ENCODE measurements at places on chromosomes 12 and 14.

DNA sequence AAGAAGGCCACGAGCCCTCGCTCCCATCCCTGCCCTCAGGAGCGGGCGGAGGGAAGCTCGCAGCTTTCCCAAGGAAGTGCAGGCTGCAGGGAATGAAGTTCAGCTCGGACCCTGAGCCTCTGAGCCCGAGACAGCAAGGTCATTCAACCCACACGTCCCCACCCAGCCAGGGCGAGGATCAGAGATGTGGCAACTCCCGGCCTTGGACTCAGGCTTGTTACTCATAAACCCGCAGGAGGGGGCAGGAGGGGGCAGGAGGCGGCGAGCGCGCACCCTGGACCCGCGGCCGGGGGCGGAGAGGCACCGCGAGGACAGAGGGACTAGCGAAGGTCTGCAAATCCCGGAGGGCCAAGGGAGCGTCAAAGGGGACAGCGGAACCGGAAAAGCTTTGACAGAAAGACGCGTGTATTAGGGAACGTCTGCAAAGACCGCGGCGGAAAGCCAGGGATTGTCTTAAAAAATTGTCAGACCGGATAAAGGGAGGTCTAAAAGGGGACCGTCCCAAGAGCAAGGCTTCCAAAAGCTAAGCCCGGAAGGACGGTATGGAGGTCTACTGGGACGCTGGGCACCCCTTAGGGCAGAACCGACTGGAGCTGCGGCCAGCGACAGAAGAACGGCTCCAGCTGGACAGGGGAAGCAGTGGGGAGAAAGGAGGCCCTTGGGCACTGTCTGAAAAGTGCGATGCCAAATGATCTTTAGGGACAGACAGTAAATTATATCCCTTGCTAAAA, 611 bp upstream of the DCAF11 start:
- DNase-seq: peak; percentile 80

DNA sequence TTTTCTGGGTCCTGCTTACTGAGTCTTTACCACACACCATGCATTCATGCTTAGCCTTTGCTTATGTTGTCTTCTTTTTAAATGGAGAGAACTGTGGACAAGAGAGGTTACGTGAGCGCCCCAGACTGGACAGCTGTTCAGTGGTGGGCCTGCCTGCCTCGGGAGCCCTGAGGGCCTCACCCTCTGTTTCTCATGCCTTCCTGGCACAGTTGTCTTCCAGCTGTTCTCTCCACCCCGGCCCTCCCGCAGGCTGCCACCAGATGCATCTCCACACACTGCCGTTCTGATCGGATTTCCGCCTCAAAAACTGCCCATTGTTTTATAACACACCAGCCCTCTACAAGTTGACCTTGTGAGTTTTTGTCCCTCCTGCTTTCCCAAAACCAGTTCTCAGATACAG, 100.8 kb downstream of the SAMD4A start:
- DNase-seq: no peak

DNA sequence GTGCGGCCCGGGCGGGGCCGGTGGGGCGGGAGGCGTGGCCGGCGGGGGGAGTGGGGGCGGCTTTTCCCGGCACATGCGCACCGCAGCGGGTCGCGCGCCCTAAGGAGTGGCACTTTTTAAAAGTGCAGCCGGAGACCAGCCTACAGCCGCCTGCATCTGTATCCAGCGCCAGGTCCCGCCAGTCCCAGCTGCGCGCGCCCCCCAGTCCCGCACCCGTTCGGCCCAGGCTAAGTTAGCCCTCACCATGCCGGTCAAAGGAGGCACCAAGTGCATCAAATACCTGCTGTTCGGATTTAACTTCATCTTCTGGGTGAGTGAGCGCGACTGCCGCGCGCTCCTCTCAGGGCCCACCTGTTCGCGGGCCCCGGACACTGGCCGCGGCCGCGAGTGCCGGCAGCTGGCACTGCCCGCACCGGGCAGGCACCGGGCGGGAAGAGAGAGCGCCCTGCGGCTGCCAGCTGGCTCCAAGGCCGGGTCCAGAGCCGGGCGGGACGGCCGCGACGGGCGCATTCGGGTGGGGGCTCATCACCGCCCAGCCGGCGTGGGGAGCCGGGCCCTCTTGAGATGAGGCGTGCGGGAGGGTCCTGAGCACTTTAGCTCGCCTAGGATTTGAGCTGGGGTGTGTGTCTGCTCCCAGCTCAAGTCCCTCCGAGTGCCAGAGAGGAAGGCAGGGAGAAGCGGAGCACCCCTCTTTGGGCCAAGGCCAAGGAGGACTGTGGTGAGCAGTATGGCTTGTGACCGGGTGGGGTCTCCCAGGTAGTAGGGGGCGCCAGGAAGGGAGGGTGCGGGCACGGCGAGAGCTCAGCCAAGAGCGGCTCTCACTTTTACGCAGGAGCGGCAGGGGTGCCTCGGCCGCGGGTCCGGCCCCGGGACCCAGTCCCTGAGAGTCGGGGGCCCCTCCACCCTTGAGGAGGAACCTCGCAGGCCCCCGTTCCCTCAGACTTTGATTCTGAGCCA, at the start of gene CD9:
Gene CD9 (plus strand): TSS at position 145 of the 957 bp plus-strand sequence. CDS start 100 bp downstream, at position 245.
- peak; percentile 41 for DNase-seq

GRCh38 chr14:69156224-69156623, 3.3 kb upstream of the DCAF5 start:
- no peak for DNase-seq

All from activated CD4-positive, alpha-beta T cell treated with anti-CD3 and anti-CD28 coated beads, Interleukin-2, amount 50 U/mL, for 48 hours (primary cell).